ENCODE measurements at places on chromosomes 13 and 19.

DNA sequence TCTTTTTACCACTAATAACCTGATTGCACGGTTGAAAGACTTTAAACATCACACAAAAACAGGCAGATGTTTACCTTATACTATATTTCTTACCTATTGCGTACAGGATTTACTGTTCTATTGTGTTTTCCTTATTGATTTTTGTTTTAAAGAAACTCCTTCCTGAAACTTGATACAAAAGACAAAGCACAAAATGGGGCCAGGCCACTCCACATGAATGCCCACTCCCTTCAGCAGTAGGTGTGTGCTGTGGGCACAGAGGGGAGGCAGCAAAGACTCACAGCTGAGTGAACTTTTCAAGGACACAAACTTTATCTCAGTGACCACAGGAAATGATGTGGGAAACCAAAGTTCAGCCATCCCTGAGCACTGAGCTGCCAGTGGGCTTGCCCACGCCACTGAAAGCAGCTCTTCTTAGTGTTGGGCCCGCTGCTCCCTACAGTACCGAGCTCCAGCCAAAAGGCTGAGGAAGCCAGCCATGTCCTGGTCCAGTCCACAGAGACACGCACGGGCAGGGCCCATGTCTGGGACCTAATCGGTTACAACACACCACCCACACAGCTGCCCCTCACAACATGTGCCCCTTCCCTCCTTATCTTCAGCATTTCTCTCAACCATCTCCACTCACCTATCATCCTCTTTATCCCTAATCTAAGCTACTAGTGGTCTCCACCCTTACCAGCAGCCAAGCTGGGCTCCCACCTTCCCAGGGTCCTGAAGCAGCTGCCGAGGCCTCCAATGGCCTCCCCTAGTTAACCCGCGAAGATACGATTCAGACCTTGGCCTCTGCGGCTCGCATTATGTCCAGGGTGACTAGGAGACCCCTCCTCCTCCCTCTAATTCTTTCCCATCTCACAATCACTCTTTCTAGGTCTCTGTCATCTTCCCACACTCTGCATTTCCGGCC is 39.5 kb downstream of the ATP7B start:
- DNase-seq = no peak

GRCh38 chr19:4140237-4140711 is 13.2 kb upstream of the CREB3L3 start:
- DNase-seq = peak; percentile 83

DNA sequence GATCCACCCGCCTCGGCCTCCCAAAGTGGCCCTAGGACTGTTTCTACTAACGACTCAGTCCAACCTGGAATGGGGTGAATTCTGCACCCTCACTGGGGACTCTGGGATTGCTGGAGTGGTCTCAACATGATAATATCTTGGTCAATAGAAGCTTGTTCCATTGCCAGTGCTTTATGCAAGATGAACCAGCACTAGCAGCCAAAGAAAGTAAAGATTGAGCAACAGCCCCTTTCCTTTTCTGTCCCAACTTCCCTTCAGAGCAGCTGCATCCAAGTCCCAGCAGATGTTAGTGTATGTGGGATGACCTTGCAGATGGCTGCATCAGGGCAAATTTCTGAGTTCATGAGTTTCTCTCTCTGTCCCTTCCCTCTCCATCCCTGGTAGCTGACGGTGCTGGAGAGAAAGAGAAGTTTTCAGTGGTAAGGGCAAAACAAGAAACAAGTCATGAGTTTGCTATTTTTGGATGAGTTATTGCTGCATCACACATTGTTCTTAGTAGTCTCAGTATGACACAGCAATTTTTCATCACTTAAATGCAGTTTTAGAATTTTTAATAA is 183.6 kb upstream of the EDNRB start:
- DNase-seq = peak; percentile 91

GRCh38 chr19:55277494-55277893 is 2.4 kb downstream of the HSPBP1 start:
- DNase-seq = no peak

- no peak for DNase-seq
Measured at GRCh38 chr19:34173193-34173956, 1.1 kb downstream of the LSM14A start.

DNA sequence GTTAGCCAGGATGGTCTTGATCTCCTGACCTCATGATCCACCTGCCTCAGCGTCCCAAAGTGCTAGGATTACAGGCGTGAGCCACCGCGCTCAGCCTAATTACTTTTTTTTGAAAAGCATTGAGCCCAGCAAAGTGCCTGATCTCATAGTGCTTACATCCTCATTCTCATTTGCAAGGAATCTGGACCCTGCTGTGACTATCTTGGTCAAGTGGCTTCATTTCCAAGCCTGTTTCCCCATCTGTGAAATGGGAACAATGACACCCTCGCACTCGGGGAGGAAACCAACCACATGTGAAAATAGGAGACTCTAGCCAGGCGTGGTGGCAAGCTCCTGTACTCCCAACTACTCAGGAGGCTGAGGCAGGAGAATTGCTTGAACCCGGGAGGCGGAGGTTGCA is 1.6 kb upstream of the PLEKHA4 start:
- DNase-seq = no peak

- no peak for DNase-seq
Measured at GRCh38 chr19:10137751-10138682, 18.3 kb upstream of the EIF3G start.

- no peak for DNase-seq
Measured at GRCh38 chr13:109602356-109602755, 184.0 kb downstream of the IRS2 start.

- no peak for DNase-seq
Measured at GRCh38 chr13:43661161-43661830, 125.5 kb downstream of the ENOX1 start.

DNA sequence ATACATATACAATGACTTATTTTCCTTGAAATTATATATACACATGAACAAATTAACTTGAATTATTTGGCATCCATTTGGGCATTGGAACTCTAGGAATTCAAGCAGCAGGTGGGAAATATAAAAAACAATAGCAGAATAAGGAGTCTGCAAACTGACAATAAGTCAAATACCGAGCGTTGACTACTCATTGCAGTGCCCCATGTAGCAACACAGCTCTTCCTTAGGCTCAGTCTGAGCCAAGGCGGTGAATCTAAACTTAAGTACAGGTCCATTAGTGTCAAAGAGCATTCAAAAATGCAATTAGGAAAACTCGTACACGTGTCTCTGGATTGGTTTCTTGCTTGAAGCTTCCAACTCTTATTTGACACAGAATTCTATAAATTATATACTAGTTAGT is 462.5 kb upstream of the KLF12 start:
- no peak for DNase-seq

DNA sequence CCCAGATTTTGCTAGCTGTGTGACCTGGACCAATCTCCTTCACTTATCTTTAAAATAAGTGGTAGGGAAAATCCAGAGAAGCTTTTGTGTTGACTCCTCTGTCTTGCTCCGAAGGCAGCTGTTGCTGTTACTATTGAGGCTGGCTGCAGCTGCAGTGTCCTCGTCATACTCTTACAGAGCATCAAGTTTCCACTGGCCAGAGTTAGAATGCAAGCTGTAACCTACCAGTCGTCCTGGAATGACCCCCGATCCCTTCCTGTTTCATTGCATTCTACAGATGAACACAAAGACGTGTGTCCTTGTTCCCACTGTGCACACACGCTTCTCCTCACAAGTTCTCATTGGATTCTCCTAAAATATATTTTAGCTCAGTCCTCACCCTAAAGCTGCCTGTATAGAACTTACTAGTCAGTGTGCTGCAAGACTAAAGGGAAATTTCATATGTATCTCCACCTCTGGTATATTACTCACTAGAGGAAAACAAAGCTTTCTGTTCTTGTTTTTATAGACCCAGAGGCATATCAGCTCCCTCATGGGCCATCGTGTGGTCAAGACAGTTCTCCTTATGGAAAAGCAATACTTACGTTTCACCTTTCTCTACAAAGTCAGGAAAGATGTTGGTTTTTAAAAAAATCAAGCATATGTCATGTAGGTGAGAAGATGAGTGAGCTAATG is 589.8 kb downstream of the LMO7 start:
- peak; percentile 65 for DNase-seq

GRCh38 chr13:100828226-100828625 is 153.6 kb upstream of the TMTC4 start:
- no peak for DNase-seq

- DNase-seq = peak; percentile 84
Measured at GRCh38 chr13:109383683-109384082, 402.7 kb downstream of the IRS2 start.

GRCh38 chr19:53553865-53554791 is 16.2 kb downstream of the ZNF331 start:
- DNase-seq = peak; percentile 95

- peak; percentile 38 for DNase-seq
Measured at GRCh38 chr13:106503730-106504453, 31.6 kb downstream of the EFNB2 start.

DNA sequence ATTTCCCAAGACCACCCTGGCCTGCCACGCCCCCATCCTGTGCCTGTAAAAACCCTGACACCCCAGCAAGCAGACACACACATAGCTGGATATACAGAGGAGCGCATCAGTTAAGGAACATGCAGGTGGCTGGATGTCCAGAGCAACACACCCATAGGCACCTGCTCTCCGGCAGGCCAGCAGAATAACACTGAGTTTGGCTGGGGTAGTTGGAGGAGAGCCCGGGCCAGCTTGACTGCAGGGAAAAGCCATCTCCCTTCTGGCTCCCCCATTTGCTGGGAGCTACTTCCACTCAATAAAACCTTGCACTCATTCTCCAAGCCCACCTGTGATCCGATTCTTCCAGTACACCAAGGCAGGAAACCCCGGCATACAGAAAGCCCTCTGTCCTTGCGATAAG is 8.9 kb downstream of the RASL11A start:
- DNase-seq = no peak

- peak; percentile 14 for DNase-seq
Measured at GRCh38 chr13:72403396-72404010, 323.9 kb downstream of the MZT1 start.

DNA sequence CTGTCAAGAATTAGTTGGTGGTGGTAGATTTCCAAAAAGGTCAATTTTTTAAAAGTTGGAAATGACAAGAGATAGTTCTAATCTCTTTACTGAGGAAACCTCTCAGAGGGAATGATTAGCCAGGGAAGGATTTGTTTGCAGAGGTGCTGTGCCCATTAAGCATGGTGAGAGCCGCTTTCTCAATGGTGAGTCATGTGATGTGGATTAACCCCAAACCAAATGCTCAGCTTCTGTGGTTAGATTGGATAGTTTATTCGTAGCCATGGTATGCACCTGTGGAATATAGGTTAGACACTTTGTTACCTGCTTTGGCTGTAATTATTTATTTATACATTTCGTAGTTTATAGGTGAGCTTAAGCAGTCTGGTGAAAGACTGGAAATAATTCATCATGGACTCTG is 7.1 kb downstream of the HNRNPM start:
- no peak for DNase-seq

DNA sequence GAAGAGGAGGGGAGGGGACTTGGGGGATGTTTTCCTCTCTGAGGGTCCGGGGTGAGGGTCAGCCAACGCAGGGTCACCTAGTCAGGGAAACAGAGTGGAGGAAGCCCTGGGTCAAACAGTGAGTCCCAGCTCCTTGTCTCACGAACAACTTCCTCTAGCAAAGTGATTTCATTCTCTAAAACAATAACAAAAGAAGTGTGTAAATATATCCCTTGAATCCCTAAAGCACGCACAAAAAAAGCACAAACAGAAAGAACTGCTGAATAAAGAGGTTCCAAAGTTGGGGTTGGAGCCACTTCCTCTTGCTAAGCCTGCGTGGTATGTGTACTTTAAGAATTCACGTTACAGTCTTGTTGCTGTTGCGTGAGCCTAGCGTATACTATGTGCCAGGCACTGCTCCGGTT is 1.5 kb upstream of the C5AR2 start:
- DNase-seq = peak; percentile 8

GRCh38 chr19:8253678-8254077 is 44.5 kb downstream of the CERS4 start:
- DNase-seq = no peak

Measured in cardiac fibroblast (primary cell).